ENCODE measurements at places on chromosomes 2 and 18.

DNA sequence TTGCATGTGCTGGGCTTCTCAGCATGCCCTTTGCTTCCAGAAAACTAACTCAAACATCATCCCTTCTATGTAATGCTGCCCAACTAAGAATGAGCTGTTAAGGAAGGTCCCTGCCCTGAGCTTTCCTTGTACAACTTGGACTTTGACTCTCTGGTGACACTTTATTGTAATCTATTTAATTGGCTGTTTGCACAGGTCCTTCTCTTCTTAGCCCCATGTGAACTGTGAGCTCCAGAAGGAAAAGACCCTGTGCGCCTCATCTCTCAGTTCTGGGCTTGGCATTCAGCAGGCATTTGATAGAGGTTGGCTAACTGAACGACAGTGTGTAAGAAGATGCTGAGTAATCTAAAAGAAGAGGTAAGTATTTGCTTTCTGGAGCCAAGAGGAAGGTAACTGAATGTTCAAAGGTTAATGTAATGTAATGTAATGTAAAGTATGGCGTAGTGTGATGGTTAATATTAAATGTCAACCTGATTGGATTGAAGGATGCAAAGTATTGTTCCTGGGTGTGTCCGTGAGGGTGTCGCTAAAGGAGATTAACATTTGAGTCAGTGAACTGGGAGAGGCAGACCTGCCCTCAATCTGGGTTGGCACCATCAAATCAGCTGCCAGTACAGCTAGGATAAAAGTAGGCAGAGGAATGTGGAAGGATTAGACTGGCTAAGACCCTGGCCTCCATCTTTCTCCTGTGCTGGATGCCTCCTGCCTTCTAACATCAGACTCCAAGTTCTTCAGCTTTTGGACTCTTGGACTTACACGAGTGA lies 60.8 kb upstream of the CCDC195 start:
- H3K27me3 ChIP-seq: peaks cover 1% of the 10 kb centered on the region
- no peak for DNase-seq
- no peak overlapping the region for H3K4me3 ChIP-seq
- H3K27ac ChIP-seq: peak overlapping the region; percentile 65

DNA sequence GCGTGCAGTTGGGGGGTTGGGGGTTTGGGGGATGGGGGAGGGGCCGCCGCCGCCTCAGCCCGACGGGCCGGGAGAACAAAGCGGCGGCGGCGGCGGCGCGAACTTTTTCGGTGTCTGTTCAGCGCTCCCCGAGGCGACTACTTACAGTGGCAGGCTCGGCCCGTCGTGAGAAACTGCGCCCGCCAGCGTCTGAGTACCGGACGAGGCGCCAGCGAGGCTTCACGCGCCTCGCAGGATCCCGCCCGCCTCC lies 172 bp downstream of the PRKD3 start:
- H3K4me3 ChIP-seq: peak overlapping the region; percentile 75
- H3K4me1 ChIP-seq: peaks cover 35% of the 10 kb centered on the region
- peaks cover 16% of the 10 kb centered on the region for H3K27me3 ChIP-seq
- H3K36me3 ChIP-seq: peaks cover 4% of the 10 kb centered on the region
- no peak overlapping the region for H3K27ac ChIP-seq

- H3K27ac ChIP-seq: no peak within 1 kb of the TSS
- H3K4me1 ChIP-seq: no peaks in the 10 kb centered on the region
- no peak for DNase-seq
- no peaks in the 10 kb centered on the region for H3K36me3 ChIP-seq
These were observed at the start of gene LRP1B for GRCh38 chr2:142131010-142131669. LRP1B (minus strand) TSS chr2:142131016; CDS start chr2:142130729, 287 bp downstream.

GRCh38 chr2:150296770-150297546 lies 190.5 kb downstream of the RND3 start:
- no peaks in the 10 kb centered on the region for H3K36me3 ChIP-seq
- no peak overlapping the region for H3K27ac ChIP-seq
- no peak for DNase-seq
- H3K4me1 ChIP-seq: no peaks in the 10 kb centered on the region
- H3K27me3 ChIP-seq: no peaks in the 10 kb centered on the region

DNA sequence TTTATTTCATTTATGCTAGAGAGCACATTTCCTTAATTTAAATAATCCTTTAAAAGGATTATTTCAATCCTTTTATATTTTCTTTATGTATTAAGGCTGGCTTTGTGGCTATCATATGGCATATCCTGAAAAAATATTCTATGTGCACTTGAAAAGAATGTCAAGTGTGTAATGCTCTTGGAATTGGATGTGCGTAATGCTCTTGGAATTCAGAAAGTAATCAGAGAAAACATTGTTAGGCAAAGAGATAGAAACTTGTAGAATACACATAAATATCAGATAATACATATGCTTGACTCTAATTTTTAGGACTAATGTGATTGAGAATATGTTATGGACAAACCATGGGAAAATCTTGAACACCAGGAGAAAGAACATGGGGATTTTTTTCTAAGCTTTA lies 197.5 kb upstream of the COL3A1 start:
- no peak overlapping the region for H3K4me3 ChIP-seq
- no peaks in the 10 kb centered on the region for H3K27me3 ChIP-seq
- H3K36me3 ChIP-seq: no peaks in the 10 kb centered on the region
- H3K4me1 ChIP-seq: no peaks in the 10 kb centered on the region

All from immature natural killer cell (primary cell).